Activated naive CD8-positive, alpha-beta T cell treated with anti-CD3 and anti-CD28 coated beads for 36 hours (primary cell): ENCODE measurements at places on chromosomes 6 and 20.

- no peak for DNase-seq
Observed at GRCh38 chr6:21538186-21538798, 55.3 kb upstream of the SOX4 start.

DNA sequence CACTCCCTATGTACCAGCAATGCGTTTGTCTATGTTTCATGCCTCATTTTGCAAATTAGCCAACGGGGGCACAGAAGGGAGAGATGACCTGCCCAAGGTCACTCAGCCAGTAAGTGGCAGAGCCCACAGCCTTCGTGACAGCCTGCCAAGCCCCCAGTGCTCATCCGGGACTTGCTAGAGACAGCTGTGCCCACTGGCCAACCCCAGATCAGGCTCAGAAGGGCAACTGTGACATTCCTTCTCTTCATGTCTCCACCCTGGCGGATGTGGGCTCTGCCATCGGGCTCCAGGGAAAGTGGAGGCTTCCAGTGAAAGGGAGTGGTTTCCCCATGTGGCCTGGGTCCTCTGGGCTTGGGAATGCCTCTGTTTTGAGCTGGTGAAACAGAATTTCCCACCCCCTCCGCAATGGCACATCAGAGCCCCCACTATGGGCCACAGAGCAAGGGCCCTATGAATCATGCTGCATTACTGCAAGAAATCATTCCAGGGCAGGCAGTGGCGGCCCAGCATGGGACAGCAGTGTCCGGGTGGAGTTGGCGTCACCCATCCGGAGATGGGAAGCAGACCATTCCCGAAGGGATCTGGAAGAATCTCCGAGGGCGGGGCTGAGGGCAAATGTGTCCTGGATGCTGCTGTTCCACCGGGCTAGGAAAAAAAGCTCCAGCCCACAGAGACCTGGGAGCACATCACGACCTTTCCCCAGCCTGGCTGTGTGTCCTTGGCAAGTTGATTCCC is 9.1 kb downstream of the RSPO4 start:
- DNase-seq, result no peak

DNA sequence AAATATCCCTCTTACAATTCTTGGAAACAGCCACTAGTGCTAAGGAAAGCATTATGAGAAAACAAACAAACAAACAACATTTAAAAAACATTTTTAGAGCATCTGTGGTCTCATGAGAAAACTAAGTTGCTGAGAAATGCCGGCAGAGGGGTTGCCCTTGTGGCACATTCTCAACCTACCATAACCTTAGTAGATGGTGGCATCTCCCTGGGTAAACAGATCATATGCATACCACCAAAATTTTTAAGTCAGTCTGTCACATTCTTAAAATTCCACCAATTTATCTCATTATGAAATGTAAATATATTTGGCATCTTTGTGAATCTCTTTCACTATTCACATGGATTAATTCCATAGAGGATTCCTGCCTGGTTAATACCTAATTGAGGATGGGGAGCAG is 575.7 kb upstream of the MARCKS start:
- DNase-seq, result no peak

- DNase-seq, result no peak
Observed at GRCh38 chr6:10237298-10238038, 177.4 kb downstream of the TFAP2A start.

- DNase-seq, result no peak
Observed at GRCh38 chr20:61480158-61480825, 228.2 kb downstream of the CDH4 start.

- DNase-seq, result no peak
Observed at GRCh38 chr6:44053760-44054556, 73.3 kb downstream of the MRPL14 start.

DNA sequence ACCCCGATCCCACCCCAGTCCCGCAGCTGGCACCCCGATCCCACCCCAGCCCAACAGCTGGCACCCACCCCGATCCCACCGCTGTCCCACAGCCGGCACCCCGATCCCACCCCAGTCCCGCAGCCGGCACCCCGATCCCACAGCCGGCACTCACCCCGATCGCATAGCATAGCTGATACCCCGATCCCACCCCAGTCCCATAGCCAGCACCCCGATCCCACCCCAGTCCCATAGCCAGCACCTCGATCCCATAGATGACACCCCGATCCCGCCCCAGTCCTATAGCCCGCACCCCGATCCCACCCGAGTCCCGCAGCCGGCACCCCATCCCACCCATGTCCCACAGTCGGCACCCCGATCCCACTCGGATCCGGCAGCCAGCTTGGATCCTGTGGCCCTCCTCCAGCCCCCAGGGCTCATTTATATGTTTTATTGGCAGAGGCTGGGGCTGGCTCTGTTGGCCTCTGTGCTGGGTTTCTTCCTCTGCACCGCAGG is 897 bp upstream of the GMEB2 start:
- no peak for DNase-seq

DNA sequence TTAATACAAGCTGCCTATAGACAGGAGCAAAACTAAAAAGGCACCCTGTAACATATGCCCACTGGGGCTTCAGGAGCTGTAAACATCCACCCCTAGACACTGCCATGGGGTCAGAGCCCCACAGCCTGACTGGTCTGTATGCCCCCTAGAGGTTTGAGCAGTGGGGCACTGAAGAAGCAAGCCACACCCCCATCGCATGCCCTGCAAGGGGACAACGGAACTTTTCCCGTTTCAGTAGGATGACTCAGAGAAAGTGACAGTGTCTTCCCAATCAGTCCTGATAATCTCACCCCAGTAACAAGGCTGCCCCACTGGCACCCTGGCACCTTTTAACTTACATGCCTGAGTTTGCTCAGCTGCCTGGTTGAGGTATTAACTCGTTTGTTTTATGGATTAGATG is 35.9 kb downstream of the BEND3 start:
- DNase-seq, result no peak

DNA sequence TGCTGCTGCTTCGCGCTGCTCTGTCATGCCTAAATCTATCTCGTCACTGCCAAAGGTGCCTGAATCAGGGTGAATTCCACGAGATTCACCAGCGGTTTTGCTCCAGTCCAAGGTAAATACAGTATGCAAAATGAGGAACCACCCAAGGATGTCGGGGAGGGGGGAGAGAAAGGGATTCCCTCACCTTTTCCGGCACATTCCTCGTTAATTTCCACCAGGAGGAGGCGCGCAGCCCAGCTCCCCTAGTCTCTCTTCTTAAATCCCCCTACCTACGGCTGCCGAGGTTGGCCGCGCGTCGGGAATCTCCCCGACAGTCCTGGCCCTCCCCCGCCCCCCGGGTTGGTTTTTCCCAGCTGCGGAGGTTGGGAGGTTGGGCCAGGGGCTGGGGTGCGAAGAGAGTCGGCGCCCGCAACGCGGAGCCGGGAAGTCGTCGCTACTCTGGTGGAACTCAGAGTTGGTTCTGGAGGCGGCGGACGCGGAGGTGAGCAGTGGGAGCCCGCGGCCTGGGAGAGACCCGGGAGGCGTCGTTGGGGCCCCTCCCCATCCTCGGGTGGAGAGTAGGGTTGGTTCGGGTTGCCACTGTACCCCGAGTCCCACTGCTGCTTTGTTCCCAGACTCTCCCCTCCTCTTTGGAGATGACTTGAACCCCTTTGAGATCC is at the start of gene TPBG:
Gene TPBG (plus strand): TSS at position 390 of the 659 bp plus-strand sequence. CDS start 1,145 bp downstream, outside the sequence.
- no peak for DNase-seq

DNA sequence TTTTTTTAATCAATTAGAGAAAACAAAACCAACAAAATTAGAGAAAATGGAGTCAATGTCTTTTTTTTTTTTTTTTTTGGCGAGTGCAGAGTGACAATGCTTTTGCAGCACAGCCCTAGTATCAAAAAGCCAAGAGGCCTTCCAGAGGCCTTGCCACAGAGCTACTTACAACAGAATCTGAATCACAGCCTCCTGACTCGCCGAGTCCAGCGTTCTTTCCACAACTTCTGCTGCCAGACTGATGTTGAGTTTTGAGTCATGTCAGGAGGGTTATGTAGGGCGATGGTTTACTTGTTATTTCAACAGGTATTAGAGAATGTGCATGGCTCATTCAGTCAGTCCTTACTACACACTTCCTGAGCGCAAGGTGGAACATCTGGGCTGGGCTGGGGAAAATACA is 88.6 kb downstream of the FNDC1 start:
- DNase-seq, result no peak

DNA sequence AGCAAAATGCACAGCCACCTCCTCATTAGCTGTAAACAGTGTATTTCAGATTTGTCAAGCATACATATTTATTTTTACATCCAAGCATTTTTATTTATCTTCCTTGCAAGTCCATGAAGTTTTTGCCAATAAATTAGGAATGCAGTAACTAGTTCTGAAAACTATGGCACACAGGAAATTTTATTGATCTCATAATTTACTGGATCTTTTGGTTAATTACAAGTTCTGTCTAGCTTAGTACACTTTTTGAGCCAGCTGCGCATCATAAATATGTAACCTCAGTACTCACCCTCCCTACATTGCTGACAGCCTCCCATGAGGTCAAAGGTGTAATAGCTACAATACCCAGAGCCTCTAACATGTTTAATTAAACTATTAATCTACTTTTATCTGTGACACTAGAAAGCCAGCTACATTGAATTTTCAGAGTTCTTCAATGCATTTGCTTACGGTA is 898.2 kb downstream of the KIF16B start:
- no peak for DNase-seq

DNA sequence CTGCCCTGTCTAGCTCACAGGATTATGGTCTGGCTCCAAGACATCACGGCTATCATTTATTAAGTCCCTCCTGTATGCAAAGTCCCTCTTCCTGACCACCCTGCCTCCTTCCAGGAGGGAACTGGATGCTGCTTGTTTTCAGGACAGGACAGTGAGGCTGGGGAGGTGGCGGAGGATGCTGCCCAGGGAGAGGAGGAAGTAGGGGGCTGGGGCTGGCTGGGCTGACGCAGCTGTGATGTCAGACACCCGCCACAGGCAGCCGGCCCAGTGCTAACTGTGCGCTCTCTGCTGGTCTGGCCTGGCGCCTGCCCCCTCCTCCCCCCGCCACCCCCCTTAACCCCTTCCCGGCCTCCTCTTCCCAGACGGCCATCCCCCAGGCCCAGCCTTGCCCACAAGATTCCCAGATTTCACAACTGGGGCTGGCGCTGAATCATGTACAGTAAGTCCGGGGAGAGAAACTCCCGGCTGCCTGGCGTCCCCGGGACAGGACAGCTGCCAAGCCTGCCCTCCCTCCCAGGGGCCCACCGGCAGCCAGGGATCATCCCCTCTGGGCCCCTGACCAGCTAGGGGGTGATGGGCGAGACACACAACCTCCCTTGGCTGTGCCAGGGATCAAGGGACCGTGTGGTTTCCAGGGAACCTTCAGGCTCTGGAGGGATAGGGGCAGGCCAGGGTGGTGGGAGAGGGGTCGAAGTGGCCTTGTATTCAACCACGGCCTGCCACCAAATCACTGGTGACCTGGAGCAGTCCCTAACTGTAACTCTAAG is 118.1 kb downstream of the CEBPB start:
- no peak for DNase-seq
